IPS DF 19.7 (cell line): ENCODE measurements at places on chromosomes 3 and 15.

DNA sequence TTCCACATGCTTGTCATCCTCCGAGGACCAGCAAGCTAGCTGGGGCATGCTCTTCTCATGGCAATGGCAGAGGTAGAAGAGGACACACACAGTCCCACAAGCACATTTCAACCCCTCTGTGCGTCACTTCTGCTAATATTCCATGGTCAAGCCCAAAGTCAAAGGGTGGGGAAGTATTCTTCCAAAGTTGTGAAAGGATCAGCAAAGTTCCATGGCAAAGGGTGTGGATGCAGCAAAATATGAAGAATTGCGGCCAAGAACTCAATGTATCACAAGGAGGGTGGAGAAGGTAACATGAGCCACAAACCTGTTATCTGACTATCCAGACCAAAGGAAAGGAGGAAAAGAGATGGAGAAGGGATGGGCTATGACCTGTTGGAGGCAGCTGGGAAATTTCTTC is 71.2 kb upstream of the SNRK start:
- no peak for DNase-seq

DNA sequence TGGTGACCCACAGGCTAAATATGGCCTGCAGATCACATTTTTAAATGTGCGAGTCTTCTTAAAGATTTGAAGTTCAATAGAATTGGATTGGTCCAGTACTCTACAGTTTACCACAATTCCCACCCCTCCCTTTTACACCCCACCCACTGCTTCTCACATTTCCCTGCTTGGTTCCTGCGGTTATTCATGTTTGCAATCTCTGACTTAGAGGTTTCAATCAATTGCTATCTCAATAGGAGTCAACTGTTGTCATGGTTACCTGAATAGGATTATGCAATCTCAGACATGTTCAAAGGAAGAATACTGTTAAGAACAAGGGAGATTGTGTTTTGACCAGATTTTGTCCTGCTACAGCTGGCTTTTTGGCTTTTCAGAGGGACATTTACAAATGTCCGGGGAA is 4.9 kb upstream of the C3orf49 start:
- no peak for DNase-seq

- no peak for DNase-seq
Measured at GRCh38 chr3:28328188-28329151, 20.1 kb upstream of the ZCWPW2 start.

DNA sequence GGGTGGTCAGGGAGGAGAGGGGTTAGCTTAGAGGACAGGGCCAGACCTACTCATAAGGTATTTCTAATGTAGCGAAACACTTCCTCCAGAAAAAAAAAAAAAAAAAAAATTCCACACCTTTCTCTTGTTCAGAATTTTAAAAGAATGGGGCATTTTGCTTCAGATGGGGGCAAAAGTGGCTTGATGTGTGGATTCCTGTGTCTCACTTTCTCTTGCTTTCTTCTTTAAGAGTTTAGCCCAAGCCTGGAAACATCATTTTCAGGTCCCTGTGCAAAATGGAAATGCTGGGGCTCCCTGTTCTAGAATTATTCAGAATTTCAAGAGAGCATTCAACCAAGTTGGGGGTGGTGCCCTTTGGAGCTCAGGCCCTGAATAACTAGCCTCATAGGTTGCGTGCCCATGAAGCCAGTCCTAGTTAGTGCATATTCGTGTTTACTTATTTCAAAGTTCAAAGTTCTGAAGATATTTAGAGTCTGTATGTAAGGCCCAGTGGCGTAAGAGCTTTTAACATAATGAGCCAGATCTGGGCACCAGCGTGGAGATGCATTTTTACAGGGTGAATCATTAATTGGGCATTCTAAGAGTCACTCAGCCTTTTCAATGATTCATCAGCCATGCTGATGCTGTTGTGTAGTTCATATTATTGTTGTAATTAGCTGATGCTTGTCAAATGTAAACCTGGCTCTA is 104.5 kb downstream of the RPLP1 start:
- DNase-seq = no peak

- no peak for DNase-seq
Measured at GRCh38 chr3:83434880-83435587, 1523.8 kb upstream of the CADM2 start.

DNA sequence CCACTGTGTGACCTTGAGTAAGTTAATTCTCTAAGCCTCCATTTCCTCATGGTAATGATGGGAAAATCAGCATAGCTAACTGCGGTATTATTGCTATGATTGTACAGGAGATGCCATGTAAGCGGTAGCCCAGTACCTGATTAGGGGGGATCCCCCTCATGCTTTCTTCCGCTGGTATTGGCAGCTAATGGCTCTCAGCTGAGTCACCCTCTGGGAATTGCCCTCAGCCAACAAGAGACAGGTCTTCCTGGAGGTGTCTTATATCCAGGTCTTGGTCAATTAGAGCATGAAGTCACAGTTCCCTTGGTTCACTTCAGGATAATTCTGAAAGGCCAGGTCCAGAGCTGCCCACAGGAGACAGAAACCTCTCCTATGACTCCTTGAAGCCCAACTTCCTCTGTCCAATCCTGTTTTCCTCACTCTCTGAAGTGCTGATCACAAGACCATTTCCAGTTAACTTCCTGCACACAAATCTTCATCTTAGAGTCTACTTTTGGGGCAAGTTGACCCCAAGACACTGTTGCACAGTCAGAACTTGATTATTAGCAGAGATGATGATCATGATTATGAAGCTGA is 724.7 kb upstream of the ZNF385D start:
- no peak for DNase-seq

DNA sequence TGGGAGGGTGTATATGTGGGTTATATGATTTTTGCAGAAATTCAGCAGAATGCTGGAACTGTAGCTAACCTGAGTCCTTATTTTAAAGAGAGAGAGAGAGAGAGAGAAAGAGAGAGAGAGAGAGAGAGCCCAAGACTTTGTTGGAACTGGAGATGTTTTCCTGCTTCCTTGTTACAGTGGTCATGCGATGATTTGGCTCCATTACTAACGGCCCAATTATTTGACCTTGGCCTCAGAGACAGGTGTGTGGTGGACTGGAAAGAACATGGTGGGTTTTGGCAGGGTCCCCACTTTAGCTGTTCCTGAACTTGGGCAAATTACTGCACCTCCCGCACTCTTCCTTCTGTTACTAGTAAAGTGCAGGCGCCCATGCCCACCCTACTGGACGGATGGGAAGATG is 14.8 kb upstream of the ACSBG1 start:
- DNase-seq = no peak

- DNase-seq = no peak
Measured at GRCh38 chr15:74053941-74054529, 28.3 kb downstream of the GOLGA6A start.

DNA sequence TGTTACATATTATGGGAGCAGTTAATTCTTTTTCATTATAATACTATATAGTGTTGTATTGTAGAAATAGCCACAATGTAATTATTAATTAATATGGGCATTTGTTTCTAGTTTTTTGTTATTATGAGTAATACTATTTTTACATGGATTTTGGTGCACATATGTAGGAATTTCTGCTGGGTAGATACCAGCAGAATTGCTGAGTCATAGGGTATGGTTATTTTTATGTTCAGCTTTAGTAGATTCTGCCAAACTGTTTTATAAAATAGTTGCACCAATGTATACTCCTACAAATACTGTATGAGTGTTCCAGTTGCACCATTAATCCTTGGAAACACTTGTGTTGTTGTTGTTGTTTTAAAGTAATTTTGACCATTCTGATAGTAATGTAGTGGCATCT is 91.5 kb downstream of the SH3GL3 start:
- DNase-seq = no peak

- no peak for DNase-seq
Measured at GRCh38 chr3:28151608-28152228, 89.7 kb upstream of the CMC1 start.

- no peak for DNase-seq
Measured at GRCh38 chr3:120795959-120796358, 53.4 kb downstream of the GTF2E1 start.

- DNase-seq = no peak
Measured at GRCh38 chr3:41002104-41002503, 197.2 kb upstream of the CTNNB1 start.

DNA sequence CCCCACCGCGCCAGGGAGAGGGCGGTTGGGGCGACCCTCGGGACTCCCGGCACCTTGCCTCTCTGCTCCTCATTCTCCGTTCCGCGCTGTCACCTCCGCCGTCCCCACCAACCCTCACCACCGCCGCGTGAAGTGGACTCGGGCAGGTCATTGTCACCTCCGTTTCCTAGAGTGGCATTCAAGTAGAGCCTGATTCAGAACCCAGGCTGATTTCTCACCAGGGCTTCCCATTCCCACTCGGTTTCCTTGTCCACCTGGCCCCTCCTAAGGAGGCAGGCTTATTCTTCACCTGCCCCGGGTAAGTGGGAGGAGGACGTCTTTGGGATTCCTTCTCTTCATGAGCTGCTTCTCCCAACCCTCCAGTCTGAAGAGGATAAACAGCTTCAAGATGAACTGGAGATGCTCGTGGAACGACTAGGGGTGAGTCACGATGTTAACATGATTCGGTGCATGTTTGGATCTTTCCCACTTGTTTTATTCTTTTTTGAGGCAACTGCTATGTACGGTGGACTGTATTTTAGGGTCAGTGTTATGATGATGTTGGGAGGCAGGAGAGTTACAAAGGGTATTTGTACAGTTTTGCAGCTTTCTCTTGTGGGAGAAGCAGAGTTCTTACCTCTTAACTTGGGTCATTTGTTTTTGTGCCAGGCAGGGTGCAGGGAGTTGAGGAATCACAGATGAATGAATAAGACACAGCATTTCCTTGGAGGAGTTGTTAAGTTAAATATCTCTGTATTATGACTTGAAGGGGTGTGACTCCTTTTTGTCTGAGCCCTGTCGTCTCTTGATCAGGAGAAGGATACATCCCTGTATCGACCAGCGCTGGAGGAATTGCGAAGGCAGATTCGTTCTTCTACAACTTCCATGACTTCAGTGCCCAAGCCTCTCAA is 692 bp downstream of the PSMD2 start:
- DNase-seq = no peak

DNA sequence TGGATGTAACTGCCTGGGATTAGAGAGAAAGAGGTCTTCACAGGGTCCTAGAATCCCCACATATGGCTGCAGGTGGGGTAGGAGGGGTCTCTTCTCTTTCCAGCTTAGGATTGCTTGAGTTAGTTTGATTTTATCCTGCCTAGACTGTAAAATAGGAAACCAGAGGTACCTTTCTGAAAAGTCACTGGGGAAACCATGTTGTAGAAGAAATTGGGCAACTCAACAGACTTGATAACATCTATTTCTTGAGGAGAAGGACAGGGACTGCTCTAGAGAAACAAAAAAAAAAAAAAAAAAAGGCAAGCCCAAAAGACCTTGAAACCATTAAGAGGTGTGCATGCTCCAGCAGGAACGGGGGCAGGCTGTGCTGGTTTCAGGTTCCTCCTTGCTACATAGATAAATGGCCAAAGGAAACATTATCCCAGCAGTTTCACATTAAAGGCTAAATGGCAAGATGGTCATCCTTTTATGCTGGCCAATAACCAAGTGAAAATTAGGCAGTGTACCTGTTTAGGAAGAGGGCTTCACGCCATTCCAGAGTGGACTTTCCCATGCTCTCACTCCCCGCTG is 116.1 kb downstream of the ALDH1A2 start:
- DNase-seq = no peak

DNA sequence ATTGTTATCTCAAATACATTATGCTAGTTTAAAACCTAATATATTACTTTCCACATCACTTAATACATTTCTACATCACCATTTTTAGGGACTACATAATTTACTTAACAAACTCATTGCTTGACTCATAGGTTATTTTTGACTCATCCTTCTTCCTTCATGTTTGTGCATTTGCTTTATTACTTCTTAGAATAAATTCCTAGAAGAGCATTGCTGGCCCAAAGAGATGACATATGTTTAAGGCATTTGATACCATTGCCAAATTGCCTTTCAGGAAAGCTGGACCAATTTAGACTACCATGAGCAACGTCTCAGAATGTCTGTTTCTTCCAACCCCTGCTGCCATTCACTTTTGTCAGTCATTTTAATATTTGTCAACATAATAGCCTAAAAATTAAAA is 905.8 kb downstream of the IGSF11 start:
- no peak for DNase-seq

DNA sequence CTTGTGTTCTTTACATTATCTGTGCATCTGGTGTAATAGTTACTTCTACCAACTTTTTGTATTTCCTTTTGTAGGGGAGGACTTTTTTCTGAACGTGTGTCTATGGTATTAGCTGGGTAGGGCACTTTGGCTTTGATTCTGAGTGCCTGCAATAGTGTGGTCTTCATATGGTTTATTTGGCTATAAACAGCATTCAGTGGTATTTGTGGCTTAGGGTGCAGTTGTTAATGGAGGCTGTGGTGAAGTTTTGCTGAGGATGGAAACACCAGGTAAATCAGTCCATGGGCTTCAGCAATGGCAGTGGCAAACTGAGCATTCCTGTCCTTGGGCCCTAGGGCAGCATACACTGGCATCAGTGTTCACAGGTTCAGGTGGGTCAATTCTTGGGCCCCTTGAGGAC is 230.6 kb upstream of the CTNNB1 start:
- DNase-seq = no peak

DNA sequence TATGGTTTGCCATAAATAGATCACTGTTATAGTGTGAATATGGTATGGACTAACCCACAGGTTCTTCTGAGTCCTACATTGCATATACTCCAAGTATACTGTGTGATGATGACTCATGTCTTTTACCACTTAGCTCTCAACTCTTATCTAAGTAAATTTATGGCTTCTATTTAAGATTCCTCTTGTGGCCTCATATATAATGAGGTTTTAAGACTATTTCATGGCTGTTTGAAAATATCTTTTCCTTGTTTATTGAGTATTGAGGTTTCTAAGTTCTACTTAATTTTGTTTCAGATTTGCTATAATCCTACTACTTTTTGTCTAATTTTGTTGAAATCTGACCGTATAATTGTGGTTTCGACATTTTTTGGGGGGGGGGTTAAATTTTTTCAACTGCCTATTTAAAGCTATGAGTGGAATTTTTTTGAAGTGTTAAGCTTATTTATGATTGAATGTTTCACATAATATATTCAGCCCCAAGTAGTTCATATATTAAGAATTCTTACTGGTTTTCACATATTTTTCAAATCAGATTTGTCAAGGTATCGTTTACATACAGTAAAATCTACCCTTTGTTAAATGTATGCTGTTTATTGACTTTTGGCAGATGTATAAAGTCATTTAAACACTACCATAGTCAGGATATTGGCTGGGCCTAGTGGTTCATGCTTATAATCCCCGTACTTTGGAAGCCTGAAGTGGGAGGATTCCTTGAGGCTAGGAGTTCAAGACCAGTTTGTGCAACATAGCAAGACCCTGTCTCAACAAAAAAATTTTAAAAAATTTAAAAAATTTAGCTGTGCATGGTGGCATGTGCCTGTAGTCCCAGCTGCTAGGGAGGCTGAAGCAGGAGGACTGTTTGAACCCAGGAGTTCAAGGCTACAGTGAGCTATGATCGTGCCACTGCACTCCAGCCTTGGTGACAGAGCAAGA is 11.7 kb downstream of the SLC25A36 start:
- no peak for DNase-seq

GRCh38 chr3:197392961-197393360 is 94.5 kb upstream of the DLG1 start:
- DNase-seq = no peak

DNA sequence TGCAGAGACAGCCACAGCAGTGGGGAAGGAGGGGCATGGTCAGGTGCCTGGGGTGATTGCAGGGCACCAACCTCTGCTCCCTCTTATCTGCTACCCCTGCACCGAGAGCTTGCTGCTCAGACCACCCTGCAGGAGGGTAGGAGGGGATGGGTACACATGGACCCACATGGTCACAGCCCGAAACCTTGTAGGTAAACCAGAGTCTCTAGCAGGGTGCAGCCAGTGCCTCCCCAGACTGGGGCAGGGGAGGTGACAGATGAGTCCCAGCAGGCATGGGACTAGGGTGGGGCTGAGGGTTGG is 49.2 kb downstream of the FAH start:
- DNase-seq = no peak
